ENCODE measurements at places on chromosomes 4 and X. TPM values are rescaled to one million over a fixed set of nuclear protein-coding genes. Genes with fewer than 3 reads are reported as not detected.

The NSG1 gene
- 39.6 TPM for total RNA-seq

The IL9R gene
- total RNA-seq: not detected

The MAGEA2 gene
- total RNA-seq: not detected

The MYOZ2 gene
- 0.38 TPM for total RNA-seq

The PI4K2B gene
- total RNA-seq: 8.1 TPM
